ENCODE measurements at places on chromosomes 7 and 10.

DNA sequence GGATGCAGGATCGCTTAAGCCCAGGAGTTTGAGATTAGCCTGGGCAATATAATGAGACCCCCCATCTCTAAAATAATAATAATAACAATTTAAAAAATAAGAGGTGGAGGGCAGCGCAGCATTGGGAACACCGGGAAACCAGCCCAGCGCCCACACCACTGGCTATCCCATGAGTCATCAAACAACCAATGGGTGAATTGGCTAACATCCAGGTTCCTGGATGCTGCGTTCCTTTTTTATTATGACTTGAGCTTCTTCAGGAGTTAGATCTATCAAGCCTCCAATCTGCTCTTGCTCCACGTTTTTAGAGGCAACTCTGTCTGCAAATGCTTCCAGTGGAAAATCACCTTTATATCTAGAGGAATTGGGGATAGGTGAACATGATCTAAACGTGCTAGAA, 10.0 kb upstream of the LRRC4 start:
- no peak for DNase-seq

DNA sequence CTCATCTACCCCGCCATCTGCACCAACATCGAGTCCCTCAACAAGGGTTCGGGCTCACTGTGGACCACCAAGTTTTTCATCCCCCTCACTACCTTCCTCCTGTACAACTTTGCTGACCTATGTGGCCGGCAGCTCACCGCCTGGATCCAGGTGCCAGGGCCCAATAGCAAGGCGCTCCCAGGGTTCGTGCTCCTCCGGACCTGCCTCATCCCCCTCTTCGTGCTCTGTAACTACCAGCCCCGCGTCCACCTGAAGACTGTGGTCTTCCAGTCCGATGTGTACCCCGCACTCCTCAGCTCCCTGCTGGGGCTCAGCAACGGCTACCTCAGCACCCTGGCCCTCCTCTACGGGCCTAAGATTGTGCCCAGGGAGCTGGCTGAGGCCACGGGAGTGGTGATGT, 34.6 kb upstream of the CDH23 start:
- no peak for DNase-seq

GRCh38 chr10:131648386-131649020, 252.3 kb upstream of the PPP2R2D start:
- no peak for DNase-seq

DNA sequence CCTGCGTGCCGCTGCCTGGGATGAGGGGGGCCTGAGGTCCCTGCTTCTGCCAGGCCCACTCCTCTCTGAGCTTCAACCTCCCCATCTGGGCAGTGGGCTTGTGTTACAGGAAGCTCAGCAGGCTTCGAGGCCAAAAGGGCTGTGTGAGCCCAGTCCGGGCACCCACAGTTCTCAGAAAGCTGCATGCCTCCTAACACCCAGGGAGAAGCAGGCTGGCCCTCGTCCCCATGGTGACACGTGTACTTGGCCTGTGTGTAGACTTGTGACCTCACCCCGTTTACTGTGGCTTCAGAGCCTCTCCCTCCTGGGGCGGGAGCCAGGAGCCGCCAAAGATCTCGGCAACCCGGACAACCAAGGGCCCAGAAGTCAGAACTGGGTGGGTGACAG, 2.2 kb upstream of the GRIFIN start:
- no peak for DNase-seq

DNA sequence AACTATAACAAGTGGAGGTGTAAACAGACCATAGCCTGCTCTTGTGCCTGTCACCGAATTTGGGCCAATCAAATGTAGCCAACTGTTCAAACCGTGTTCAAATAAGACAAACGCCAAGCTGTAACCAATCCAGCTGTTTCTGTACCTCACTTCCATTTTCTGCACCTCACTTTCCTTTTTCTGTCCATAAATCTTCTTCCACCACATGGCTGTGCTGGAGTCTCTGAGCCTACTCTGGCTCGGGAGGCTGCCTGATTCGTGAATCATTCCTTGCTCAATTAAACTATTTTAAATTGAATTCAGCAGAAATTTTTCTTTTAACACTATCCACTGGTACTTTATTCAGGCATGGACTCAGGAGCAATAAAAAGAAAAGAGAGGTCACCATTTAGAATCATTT, 29.9 kb upstream of the COL1A2 start:
- no peak for DNase-seq

GRCh38 chr10:7435674-7436073, 24.8 kb upstream of the SFMBT2 start:
- DNase-seq, result no peak

DNA sequence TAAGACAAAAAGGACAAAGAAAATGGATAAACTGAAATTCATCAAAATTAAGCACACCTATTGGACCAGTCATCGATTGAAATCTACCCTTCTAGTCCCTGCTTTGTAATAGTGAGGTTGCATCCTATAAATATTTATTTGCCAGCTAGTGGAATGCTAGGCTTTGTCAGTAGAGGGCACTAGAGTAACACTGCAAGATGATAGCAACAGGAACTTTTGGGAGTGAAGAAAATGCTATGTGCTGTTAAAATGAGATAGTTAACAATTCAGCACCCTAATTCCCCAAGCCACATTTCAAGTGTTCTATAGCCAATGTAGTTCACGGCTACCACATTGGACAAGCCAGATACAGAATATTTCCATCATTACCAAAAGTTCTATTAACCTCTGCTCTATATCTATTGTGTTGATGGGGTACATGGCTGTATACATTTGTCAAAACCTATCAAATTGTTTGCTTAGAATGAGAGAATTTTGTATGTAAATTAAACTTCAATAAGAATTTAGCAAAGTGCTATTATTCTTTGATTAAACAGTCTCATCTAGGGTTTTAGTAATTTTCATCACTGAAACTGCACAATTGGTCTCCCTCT, 69.8 kb downstream of the LSMEM1 start:
- DNase-seq, result no peak

DNA sequence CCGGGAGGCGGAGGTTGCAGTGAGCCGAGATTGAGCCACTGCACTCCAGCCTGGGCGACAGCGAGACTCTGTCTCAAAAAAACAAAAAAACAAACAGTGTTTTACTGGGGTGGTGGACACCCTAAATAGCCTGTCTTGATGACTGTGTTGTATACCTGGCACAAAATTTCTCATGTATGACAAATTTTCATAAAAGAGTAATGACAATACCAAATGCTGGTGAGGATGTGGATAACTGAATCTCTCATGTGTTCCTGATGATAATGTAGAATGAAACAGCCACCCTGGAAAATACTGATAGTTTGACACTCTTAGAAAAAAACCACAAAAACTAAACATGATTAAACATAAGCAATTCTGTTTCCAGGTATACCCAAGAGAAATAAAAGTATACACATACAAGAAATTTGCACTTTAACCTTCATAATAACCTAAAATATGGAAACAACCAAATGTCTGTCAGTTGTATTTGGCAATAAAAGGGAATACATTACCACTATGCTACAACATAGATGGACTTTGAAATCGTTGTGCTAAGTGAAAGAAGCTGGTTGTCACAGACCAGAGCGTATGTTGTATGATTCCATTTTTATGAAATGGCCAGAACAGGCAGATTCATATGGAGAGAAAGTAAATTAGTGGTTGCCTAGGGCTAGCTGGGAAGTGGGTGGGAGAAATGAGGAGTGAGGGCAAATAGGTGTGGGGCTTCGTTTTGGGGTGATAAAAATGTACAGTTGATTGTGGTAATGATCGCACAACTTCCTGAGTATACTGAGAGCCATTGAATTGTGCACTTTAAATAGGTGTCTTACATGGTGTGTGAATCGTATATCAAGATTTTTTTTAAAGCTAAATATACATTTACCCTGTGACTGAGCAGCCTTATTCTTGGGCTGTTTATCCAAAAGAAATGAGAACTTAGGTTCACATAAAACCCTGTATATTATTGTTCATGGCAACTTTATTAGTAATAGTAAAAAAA, 12.5 kb downstream of the WDR37 start:
- no peak for DNase-seq
